ENCODE measurements at places on chromosomes 3 and 15. TPM values are rescaled to one million over a fixed set of nuclear protein-coding genes. Genes with fewer than 3 reads are reported as not detected.

GRCh38 chr3:129441782-129442181 is 1.8 kb downstream of the IFT122 start:
- no peak for DNase-seq
- H3K27me3 ChIP-seq: no peaks in the 10 kb centered on the region
- H3K36me3 ChIP-seq: peaks cover 2% of the 10 kb centered on the region
- H3K4me1 ChIP-seq: peaks cover 37% of the 10 kb centered on the region
- H3K4me3 ChIP-seq: peak overlapping the region; percentile 96

DNA sequence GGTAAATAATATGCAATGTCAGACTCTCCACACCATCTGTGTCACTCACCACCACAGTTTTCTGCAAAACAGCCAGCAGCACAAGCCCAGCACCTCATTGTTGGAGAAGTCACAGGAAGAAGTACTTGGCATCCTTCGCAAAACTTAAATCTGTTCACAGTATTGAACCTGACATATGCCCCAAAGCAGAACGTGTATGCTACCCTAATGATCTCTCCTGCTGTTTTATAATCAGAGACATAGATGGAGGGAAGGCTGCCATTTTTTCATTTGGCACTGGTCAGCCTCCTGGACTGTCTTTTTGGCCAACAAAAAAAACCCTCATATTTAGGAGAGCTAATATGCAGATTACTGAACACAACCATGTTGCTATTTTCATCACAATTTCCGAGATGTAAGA is 1272.9 kb downstream of the ROBO1 start:
- no peak overlapping the region for H3K27ac ChIP-seq
- DNase-seq: no peak
- no peaks in the 10 kb centered on the region for H3K27me3 ChIP-seq
- H3K4me3 ChIP-seq: no peak overlapping the region
- H3K36me3 ChIP-seq: no peaks in the 10 kb centered on the region

The GPR156 gene
- total RNA-seq: 0.45 TPM

DNA sequence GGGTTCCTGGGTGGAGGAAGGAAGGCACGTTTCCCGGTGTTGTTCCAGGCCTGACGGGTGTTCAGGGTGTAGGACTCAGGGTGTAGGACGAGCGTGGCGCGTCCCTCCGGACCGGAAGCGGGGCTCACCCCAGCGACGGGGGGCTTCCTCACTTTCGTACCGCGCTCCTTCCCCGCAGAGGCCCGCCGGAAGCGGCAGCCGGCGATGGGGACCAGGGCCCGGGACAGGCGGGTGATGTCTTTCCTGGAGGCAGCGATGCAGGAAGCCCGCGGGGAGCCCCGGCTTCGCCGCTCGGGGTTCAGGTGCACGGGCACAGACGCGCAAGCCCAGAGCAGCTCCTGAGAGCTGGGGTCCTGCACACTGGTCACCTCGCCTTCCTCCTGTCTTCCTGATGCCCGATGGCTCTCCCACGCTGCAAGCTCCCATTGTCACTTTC is 13.4 kb downstream of the FOXL2NB start:
- DNase-seq: no peak
- H3K4me1 ChIP-seq: no peaks in the 10 kb centered on the region
- no peaks in the 10 kb centered on the region for H3K36me3 ChIP-seq
- no peak overlapping the region for H3K4me3 ChIP-seq
- no peak overlapping the region for H3K27ac ChIP-seq

DNA sequence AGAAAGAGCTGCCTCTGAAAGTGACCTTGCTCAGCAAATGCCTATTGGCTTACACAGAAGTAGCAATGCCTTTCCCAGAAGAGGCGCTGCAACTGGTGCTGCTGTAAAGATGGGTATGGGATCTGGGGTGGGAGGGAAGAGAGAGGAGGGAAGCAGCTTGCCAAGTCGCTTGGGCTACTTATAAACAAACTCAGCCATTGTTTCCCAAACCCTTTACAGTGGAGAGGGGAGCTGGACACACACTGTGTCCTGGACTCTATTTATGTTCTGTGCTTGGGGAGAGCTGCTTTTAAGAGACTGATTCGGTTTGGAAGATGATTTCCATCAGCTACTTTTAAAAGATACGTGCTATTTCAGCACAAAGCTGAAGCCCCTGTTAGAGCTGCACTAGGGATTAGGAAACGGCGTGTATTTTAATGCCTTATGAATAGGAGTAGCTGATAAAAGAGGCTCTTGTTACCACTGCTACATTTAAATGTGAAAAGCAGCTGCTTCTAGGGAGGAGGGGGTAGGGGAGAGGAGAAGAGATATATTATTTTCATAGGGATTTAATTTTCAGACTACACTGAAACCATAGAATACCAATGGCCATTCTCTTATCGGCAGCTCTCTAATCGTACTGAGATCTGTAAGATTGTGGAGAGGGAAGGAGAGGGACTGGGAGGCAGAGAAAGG is 440.6 kb downstream of the MCTP2 start:
- H3K4me3 ChIP-seq: peak overlapping the region; percentile 69
- DNase-seq: no peak
- peaks cover 5% of the 10 kb centered on the region for H3K27me3 ChIP-seq

DNA sequence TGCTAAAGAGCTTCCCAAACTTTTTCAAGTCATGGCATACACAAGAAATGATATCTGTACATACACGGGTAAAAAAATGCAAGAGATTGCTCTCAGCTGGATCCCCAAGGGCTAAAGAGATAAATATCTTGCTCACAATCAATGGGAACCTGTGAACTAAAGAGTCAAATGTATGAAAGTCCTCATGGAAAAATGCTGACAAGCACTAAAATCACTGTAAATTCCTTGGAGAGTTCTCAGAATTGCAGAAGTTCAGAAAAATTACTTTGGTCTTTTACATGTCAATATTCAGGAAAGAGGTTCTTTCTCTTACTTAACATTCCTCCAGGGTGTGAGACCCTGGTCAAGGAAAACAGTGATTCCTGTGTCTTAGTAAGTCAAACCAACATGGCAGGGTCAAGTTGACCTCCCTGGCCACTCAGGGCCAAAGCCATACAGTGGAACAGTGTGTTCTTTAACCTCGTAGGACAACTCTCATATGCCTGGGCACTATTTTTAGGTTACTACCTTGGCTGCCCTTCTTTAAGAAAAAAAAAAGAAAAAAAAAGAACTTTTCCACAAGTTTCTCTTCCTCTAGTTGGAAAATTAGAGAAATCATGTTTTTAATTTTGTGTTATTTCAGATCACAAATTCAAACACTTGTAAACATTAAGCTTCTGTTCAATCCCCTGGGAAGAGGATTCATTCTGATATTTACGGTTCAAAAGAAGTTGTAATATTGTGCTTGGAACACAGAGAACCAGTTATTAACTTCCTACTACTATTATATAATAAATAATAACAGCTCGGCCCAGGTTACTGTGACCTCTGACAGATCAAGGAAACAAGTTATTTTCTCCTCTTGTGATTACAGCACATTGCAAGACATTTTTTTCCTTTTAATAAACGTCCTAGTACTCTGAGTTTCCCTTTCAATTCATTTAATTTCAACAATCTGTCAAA is 12.5 kb downstream of the SSR3 start:
- H3K36me3 ChIP-seq: peaks cover 33% of the 10 kb centered on the region
- H3K27ac ChIP-seq: no peak overlapping the region
- DNase-seq: no peak
- no peak overlapping the region for H3K4me3 ChIP-seq
- H3K27me3 ChIP-seq: no peaks in the 10 kb centered on the region
- peaks cover 8% of the 10 kb centered on the region for H3K4me1 ChIP-seq

The PRICKLE2 gene
- total RNA-seq: 23.6 TPM

The P2RY12 gene
- total RNA-seq: not detected

The ACKR2 gene
- total RNA-seq: 3.5 TPM

The XRN1 gene
- total RNA-seq: 28.1 TPM

- no peak overlapping the region for H3K4me3 ChIP-seq
- DNase-seq: peak; percentile 18
- no peak overlapping the region for H3K27ac ChIP-seq
- H3K27me3 ChIP-seq: no peaks in the 10 kb centered on the region
- no peaks in the 10 kb centered on the region for H3K36me3 ChIP-seq
Observed at GRCh38 chr15:31503256-31503655, 176.6 kb downstream of the KLF13 start.

DNA sequence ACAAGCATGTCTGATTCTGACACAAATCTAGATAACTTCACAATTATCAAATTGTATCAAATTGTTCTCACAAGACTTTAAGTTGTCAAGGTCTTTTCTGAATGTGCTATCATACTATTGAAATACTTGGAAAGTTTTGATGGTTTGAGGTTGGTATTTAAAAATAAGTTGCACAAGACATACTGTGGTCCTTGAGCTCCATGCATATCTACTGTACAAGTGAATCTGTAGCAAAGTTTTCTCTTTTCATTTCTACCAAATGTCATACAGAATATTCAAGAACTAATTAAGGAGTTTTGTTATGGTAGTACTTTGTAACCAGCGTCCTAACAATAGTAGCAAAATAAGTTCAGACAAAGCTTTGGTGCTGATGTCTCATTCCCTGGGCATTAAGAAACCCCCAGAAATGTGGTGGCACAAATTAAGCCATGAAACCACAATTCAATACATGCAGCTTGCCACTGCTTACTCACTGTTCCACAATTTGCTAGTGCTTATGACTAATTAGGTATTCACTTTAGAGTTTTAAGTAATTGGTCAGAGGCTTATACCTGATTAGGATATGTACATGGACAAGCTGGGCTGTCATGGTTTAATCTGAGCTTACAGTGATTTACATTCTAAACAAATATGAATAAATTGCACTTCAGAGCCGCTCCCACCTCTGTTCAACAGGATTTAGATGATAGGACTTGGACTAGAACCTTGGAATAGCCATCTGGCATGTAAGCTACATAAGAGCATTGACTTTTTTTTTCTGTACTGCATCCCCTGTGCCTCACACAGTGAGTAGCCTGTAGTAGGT is 8.8 kb downstream of the TBC1D23 start:
- no peak overlapping the region for H3K27ac ChIP-seq
- H3K4me3 ChIP-seq: no peak overlapping the region
- no peaks in the 10 kb centered on the region for H3K27me3 ChIP-seq
- H3K4me1 ChIP-seq: peaks cover 17% of the 10 kb centered on the region

DNA sequence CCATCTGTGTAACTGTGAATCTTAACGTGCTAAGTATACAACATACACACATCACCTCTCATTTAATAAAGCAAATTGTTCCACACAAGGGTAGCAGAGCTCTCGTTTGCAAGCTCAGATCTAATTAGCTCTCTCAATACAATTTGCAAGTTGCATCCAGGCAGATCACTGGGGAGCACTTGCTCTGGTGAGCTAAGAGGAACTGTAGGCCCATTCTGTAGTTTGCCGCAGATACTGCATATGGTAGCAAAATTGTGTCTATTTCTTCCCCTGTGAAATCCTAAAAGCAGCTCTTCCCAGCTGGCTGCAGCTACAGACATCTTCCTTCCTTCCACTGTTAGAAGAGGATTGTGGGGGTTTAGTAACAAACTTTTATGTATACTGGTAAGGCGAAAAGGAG is 288.7 kb upstream of the ADAMTS9 start:
- no peaks in the 10 kb centered on the region for H3K4me1 ChIP-seq
- H3K4me3 ChIP-seq: no peak overlapping the region
- H3K27ac ChIP-seq: no peak overlapping the region
- no peaks in the 10 kb centered on the region for H3K36me3 ChIP-seq
- no peaks in the 10 kb centered on the region for H3K27me3 ChIP-seq
- no peak for DNase-seq

- H3K36me3 ChIP-seq: no peaks in the 10 kb centered on the region
- DNase-seq: peak; percentile 54
- H3K27ac ChIP-seq: no peak overlapping the region
- H3K4me3 ChIP-seq: no peak overlapping the region
Observed at GRCh38 chr15:25182736-25183445, 228.1 kb downstream of the SNRPN start.

The SSUH2 gene
- 1.4 TPM for total RNA-seq

The PP2D1 gene
- total RNA-seq: not detected

- H3K36me3 ChIP-seq: no peaks in the 10 kb centered on the region
- no peak for DNase-seq
- H3K27ac ChIP-seq: no peak overlapping the region
- H3K27me3 ChIP-seq: no peaks in the 10 kb centered on the region
- no peak overlapping the region for H3K4me3 ChIP-seq
Observed at GRCh38 chr3:45760878-45761711, 35.2 kb downstream of the SLC6A20 start.

DNA sequence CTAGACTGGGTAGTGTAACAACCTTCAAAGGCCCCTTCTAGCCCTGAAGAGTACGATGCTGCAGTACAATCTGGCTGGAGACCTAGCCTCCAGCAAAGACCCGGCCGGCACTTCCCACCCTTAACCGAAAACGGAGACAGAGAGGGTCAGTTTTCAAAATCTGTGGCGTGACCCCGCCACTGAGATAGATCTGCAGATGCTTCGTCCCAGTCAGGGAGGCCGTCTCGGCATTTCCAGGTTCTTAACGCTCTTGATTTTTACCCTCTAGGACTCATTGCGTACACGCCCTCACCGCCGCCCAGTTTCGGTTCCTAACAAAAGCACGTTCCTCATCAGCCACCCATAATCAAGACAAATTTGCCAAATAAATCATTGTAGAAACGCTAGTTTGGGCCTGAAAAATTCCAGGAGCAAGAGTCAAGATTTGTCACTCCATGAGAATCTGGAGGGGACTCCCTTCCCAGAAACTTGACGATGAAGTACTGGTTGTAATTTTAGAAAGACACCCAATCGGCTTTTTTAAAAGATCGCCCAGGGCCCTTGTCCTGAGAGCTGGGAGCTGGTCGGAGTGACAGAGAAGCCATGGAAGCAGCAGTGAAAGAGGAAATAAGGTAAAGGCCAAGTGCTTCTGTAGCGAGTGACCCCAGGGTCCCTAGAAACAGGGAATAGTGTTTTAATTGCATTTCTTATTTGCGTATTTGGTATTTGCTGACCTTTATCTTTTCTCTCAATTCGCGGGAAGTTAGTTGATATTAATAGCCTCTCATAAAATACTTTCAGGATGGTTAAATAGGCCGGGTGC is 868 bp upstream of the TMEM87A start:
- peak overlapping the region; percentile 100 for H3K4me3 ChIP-seq
- peaks cover 5% of the 10 kb centered on the region for H3K36me3 ChIP-seq
- peak overlapping the region; percentile 96 for H3K27ac ChIP-seq

DNA sequence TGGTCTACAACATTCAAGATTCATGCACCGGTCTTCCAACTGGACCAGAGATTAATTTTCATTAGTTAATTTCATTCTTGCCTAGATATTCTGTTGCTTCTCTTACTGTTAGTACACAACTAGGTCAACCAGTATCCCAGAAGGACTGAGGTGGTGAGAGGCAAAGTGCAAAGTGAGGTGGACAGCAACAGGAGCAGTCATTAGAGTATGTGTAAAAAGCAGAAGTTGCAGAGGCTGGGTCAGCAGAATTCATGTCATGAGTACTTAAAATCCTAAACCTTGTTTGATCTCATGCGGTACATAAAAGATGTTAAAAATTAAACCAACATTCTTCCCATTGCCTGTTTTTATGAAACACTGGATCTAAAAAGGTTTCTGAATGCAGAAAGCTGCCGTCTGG is 46.7 kb downstream of the PARP14 start:
- H3K4me1 ChIP-seq: no peaks in the 10 kb centered on the region
- DNase-seq: no peak
- H3K27ac ChIP-seq: no peak overlapping the region
- H3K4me3 ChIP-seq: no peak overlapping the region
- H3K36me3 ChIP-seq: peaks cover 16% of the 10 kb centered on the region

The NR1I2 gene
- total RNA-seq: 1.4 TPM

The IL5RA gene
- 0.14 TPM for total RNA-seq

The MAGEL2 gene
- 8.2 TPM for total RNA-seq

The PML gene
- 28.7 TPM for total RNA-seq

- no peak for DNase-seq
- no peaks in the 10 kb centered on the region for H3K27me3 ChIP-seq
- H3K36me3 ChIP-seq: no peaks in the 10 kb centered on the region
Observed at GRCh38 chr3:81841540-81841939, 80.1 kb upstream of the GBE1 start.

The SIDT1 gene
- 0.83 TPM for total RNA-seq
